ENCODE measurements at places on chromosomes 12 and 14.

DNA sequence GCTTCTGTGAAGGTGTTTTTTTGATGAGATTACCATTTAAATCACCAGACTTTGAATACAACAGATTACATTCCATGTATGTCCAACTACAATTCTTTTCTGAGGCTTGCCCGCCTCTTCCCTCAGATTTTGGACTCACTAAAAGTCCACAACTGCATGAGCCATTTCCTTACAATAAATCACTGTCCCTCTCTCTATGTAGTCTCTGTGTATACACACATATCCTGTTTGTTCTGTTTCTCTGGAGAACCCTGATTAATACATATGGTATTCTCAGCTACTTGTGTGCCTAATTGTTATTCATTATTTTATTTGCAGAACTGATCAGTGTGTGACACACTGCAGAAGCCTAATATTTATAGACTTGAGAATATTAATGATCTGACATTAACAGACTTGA, 2.4 kb upstream of the MIPOL1 start:
- no peak for DNase-seq

DNA sequence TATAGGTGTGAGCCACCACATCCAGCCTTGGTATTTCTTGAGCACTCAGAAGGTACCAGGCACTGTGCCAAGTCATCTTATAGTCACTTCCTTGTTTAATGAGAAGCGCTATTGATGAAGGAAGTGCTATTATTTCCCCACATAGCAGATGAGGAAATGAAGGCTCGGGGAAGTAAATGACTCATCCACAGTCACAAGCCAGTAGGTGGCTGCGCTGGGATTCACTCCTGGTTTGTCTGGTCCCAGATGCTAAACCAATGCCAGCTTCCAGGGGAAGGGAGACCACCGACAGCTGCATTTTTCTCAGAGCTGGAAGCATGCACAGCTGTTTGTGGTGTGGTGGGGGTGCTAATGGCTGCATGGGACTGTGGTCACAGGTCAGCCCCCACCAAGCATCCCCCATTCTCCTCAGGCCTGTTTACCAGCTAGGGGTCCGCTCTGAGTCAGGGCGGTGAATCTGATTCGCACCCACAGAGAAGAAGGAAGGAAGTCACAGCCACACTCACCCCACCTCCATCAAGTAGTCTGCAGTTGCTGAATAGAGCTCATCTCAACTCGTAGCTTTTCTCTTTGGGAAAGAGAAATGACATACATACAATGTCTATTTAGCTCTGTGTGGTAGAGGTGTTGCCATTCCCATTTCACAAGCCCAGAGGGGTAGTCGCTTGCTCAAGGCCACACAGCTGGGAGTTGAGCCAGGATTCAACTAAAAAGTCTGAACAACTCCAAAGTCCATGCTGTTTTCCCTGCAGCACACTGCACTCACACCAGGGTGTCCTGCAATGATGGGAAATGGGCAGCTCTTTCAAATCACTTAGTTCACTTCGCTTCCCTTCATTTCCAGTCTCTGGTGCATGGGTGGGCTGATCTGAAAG, 6.3 kb upstream of the LTBP2 start:
- DNase-seq, result peak; percentile 85

DNA sequence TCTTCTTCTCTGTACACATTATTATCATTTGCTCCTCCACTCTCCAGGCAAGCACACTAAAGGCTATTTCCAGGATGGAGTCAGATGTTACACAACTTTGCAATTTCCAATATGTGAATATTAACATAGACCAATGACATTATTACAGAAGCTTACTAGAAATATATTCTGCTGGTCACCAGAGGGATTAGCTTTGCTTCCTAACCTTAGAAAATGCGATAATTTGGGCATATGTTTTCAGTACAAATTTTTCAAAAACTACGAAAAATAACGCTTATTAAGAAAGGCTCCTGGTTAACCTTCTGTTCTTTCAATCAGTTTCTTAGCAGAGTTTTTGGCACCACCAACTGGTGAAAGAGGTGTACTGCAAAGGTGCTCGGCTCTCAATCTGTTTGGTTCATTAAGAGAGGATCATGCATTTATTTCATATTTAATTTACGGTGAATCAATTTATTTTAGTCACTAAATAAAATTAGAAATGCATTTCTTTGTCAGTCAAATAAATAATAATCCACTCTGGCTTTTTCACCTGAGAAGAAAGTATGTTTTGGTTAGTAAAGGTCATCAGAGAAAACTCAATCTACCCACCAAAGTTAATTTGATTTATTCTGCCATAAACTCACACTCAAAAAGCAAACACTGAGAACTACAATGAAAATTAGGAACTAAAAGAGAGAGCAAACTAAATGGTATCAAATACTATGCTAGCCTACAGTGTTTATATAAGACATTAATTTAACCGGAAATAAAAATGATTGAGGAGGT, 39.2 kb downstream of the EFCAB11 start:
- peak; percentile 59 for DNase-seq

GRCh38 chr12:71108355-71108754, 49.4 kb downstream of the TSPAN8 start:
- DNase-seq, result no peak

DNA sequence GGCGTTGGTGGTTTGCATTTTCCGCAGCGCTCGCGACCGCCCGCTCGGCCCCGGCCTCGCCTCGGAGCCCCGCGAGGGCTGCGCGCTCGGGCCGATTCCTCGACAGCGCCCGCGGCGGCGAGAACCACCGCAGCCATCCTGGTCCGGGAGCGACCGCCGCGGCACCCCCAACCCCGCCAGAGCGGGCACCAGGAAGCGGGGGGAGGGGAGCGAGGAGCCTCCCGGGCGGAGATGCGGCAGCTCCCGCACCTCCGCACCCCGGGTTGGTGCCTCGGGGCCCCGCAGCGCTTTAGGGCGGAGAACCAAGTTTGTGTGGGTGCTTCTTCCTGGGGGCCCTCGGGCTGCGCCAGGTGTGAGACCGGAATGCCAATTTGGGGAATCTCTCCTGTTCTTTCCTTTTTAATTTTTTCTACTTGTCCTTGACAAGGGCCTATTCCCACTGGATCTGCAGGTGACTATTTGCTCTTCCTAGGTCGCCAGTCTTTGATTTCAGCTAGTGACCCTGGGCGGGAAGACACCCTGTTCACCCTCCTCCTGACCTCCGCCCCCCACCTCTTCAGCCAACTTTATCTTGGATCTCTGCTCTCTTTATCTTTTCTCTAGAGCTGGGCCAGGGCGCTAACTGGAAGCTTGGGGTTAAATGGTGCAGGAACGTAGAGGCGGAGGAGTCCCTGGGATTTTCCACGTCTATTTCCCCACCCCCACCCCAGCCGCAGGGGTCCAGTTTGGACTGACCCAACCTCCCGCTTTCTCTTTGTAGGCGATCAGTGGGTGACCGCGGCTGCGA, at the start of gene SOCS2:
Gene SOCS2, plus strand, starts transcription at position 751 of the 787 bp plus-strand sequence. CDS start 223 bp downstream, outside the sequence.
- peak; percentile 3 for DNase-seq

DNA sequence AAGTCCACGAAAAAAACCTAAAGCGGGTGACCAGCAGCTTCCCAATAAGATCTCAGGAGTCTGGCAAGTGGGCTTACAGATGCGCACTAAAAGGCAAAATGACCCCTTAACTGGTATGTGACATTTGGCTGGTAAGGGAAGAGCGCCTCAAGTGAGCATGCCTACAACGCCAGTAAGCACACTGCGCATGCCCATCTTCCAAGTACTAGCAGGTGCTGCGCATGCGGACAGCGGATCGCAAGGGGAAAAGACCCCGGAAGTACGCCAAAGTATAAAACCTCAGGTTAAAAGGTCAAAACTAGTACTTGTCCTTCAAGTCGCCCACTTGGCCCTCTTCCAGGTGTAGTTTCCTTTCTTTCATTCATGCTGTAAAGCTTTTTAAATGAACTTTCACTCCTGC, 518.5 kb upstream of the MDGA2 start:
- DNase-seq, result no peak

DNA sequence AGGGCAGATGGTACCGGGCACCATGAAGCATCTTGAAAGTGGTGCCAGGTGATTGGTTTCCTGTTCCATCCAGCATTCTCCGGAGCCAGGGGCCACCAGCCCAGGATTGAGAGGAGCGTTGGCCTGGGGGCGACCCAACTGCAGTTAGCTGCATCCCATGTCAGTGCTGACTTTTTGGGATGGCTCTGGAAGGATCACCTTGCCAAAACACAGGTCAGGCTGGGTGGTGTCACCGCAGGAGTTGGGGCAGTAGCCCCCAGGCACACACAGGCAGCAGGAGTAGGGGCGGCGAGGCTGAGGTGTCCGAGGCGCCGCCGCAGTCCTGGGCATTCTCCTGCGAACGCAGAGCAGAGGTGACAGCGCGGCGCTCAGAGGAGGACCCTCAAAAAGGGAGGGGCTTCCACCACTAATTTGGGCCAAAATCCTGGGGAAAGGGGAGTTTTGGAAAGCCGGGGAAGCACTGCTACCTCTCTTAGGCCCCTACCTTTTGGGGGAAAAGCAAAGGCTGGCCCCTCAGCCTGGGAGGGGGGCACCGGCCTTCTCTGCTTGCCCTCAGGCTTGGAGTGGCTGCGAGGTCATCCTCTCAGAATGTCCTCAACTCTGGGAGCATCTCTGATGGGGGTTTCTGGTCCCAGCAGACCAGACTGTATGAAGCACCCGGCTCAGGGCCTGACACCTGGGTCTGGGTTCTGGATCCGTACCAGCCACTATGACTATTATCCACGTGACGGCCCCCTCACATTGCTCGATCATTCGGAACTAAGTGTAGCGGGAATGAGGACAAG, 26.7 kb upstream of the LRTM2 start:
- DNase-seq, result no peak

- no peak for DNase-seq
Measured at GRCh38 chr12:111819191-111820158, 22.6 kb upstream of the MAPKAPK5 start.

GRCh38 chr14:106185837-106186233, 659.5 kb downstream of the TMEM121 start:
- DNase-seq, result peak; percentile 59

GRCh38 chr12:19525274-19525673, 86.0 kb downstream of the AEBP2 start:
- DNase-seq, result no peak

- no peak for DNase-seq
Measured at GRCh38 chr12:58934528-58934927, 14.2 kb upstream of the LRIG3 start.

DNA sequence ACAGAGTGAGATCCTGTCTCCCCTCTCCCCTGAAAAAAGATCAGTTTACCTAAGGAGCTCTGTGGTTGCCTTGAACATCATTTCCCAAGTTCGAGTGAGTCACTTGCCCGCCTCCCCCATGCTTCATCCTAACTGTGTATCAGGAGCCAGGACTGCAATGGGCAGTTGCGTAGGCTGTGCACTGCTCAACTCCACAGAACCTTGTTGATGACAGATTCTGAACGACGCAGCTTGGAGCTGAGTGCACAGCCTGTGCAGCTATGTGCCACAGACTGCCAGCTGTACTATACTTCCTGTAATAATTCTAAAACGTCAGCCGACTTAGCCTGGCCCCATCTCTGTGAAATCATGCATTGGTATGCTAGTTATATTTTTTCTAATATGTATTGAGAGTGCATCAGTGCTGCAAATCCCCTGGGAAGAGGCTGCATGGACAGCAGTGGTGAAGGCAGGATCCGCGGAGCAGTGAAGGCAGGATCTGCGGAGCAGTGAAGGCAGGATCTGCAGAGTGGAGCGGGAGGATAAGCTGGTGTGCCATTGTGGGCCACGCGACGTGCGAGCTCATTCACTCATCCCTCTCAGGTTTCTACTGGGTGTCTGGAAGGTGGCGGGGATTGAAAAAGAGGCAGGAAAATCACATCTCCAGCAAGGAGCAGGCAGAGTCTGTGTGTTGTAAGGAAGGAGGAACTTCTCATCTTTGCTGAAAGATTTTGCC, 80.8 kb downstream of the GALNT9 start:
- no peak for DNase-seq

DNA sequence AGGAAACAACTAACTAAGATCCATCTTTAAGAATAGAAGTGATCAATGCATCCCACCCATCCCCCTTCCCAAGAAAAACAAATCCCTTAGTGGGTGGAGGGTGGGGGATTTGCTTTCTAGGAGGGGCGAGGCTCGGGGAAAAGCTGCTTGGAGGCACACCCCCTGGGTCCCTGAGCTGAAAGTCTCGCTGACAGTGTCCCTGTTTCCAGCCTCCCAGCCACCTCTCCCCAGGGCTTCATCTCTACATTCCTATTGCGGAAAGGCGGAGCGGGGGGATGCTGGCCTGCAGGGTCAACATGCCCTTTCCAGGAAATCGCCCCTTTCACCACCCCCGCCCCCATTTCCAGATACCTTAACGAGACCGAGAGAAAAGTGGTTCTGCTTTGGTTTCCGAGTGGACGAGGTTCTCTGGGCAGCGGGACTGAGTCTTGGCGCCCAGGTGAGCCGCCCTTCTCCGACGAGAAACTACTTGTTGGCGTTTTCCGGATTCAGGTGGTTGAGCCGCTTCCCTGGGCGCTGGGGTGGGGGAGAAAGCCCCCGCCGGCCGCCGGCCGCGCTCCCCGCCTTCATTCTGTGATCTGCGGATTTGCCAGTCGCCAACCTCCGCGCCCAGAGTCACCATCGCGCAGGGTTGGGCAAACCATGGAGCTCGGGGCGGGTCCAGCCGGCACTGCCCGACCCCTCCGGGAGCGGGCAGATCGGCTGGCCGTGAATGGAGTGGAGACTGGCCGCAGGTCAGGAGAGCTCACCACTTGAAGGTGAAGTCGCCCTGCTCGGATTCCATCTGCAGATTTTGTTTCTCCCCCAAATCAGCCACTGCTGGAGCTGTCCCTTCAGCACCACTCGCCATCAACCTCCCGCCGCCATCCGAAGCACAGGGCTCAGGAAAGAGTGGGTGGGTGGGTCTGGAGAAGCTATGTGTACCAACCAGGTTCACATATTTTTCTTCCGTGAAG, 505 bp downstream of the KCNC2 start:
- no peak for DNase-seq

- DNase-seq, result no peak
Measured at GRCh38 chr12:104858611-104859543, 99.2 kb downstream of the SLC41A2 start.

- DNase-seq, result no peak
Measured at GRCh38 chr12:45464699-45465098, 248.8 kb downstream of the ANO6 start.

DNA sequence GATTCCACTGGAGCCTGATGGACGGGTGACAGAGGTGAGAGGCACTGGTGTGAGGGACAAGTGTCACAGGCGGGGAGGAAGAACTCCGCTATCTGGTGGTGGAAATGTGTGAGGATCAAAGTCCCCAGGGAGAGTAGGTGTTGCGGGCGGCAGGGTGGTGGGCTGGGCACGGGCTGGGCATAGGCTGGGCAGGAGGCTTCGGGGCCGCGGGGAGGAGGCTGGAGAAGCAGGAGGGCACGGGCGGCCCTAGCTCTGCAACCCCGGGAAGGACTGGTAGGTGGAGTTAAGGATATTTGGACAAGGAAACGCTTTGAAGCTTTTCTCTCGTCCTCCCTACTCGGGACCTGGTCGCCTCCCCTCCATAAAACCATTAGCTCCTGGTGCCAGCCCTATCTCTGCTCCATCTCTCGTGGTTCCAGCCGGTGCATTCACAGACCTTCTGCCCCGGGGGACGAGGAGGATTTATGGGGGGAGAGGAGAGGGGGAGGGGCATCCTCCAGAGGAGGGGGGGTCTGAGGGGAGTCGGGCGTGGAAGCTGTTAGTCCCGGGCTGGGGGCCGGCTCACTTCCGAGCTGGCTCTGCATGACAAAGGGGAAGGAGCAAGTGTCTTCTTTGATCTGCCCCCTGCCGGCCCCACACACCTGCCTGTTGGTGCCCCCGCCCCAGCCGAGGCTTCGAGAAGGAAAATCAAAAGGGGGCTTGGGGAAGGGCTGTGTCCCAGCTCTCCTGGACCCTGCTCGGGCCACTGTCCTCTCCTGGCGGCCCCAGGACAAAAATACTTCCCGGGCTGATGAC, 504 bp downstream of the WNT5B start:
- DNase-seq, result no peak

- DNase-seq, result no peak
Measured at GRCh38 chr12:3038166-3038565, 39.0 kb upstream of the TSPAN9 start.
